ENCODE measurements at places on chromosomes 13 and 19.

- DNase-seq = no peak
Observed at GRCh38 chr19:35206379-35206778, 22.2 kb downstream of the FAM187B start.

- DNase-seq = no peak
Observed at GRCh38 chr13:29733147-29733611, 117.2 kb downstream of the UBL3 start.

- no peak for DNase-seq
Observed at GRCh38 chr19:54094426-54095000, 6.1 kb downstream of the OSCAR start.

DNA sequence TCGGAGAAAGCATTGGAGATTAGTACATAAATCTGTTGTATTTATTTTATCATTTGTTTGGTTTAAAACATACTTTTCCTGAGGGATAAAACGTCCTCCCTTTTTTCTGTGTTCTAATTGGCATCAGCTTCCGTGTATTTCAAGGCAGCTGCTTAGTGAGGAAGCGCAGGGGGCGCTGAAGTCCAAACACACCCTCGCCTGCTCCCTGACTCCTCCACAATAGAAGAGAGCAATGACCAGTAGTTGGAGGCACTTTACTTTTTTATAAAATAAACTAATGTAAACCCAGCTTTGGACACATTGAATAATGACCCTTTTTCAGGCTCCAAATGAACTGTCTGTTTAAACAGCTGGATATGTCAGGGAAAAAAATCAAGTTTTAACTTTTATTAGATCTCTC is 79.9 kb downstream of the RNASEH2B start:
- no peak for DNase-seq

DNA sequence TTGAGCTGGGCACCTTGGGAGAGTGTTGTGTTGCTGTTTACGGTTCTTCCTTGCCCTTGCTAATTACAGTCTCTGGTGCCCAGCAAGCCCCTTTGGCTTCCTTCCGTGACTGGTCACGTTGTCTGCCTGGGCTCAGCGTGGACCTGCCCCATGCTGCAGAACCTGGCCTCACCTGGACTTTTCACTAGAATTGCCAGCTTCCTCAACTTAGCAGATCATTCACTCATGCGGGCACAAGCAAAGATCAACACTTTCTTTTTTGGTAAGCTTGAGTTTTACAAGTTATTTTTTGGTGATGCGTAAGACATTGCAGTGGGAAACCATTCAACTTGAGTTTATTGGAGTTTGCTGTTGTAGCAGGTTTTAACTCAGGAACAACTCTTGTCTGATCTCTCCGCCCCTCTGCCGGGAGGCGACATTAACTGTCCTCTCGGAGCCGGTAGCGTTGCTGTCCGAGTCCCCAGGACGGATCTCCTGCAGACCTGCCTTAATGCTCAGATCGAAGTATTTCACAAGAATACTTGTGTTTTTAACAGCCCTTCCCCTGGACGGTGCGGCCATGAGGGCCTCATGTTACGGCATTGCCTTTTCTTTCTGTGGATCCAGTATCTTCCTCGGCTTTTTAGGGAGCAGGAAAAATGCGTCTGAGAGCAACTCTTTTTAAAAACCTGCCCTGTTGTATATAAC is 15.7 kb upstream of the TEX29 start:
- no peak for DNase-seq

DNA sequence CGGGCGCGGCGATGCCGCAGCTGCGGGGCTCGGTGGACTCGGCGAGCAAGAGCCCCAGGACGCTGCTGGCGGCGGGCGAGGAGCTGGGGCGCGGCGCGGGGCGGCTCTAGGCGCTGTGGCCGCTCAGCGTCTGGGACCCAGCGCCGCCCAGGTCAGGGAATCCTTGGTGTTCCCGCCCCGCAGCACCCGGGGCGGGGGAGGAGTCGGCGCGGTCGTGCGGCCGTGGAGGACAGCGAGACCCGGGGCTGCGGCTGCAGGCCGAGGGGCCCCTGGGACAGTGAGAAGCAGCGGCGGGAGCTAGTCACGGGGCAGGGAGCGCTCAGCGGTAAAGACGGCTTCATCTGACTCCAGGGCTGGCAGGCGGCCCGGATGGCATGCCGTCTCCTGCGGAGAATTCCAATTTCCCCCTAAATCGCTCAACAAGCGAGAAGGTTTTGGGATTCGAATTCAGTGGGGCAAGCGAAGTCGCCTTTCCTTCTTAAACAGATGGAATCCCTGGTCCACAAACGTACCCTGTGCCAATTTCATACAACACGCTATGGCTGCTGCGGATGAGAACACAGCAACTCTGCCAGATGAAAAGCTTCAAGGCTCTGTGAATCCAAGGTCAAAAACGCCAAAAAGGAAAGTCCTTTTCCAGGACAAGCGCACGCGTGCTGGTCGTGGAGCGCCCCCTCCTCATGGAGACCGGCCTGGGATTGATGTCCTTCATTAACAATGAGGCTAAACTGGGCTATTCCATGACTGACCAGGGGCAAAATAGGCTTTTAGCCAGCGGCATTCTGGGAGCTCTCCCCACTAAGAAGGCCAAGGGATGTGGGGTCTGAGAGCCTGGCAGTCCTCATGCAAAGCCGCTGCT is 4.2 kb upstream of the ZSCAN4 start:
- DNase-seq = peak; percentile 49

- DNase-seq = no peak
Observed at GRCh38 chr13:81001828-81002385, 661.0 kb upstream of the SPRY2 start.

- no peak for DNase-seq
Observed at GRCh38 chr19:38565691-38566105, 52.1 kb downstream of the MAP4K1 start.

GRCh38 chr19:55000761-55001160 is 34.6 kb downstream of the NLRP2 start:
- no peak for DNase-seq

DNA sequence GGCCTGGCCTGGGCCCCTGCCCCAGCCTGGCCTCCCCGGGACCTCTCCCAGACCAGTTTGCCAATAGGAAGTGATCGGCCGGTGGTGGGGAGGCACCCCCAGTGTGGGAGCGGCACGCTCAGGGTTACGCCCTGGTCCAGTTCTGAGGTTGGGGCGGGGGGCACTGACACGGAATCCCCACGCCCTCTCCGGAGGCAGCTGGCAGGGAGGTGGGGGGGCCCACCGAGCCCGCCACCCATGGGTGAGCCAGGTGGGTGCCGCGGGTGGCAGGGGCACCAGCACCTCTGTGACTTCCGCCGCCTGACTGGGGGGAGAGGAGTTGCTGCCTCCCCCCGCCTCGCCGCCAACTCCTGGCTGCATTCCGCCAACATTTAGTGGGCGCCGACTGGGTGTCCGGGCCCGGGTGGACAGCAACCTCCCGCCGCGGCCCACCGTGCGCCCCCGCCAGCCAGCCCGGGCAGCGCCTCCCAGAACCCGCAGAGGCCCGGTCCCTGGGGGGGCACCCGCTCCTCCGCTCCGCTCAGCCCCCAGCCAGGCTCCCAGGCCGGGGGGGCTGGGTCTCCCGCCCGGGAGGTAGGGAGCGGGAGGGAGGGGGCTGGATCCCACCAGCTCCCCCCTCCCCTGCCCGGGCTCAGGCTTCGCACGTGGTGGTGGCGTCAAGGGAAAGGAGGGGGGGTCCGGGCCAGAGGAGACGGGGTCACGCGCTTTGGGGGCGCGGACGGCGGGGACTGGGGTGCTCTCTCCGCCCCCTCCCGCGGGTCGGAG is 2.0 kb downstream of the ZBTB7A start:
- DNase-seq = peak; percentile 60

DNA sequence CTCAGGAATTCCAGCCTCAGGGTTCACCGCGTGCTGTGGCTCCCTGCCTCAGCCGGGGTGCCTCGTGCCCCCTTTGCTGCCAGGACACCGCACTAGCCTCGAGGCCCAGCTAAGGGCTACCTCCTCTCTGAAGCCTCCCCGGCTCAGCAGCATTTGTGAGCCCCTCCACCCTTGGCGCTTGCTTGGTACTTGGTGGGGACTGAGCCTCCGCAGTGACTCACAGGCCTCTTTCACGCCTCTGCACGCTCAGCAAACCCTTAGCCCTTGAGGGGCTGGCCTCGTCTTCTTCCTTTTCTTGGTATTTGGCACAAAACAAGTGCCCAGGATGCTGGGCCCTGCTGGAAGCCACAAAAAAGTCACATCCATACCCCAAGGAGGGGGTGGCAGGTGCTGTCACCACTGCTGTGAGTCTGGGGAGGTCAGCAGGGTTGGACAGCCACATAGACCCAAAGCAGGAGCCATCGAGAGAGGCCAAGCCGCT is 85.4 kb upstream of the TM9SF2 start:
- no peak for DNase-seq

GRCh38 chr19:12521996-12522395 is 29.3 kb downstream of the ZNF564 start:
- no peak for DNase-seq

- no peak for DNase-seq
Observed at GRCh38 chr19:17526922-17527321, 15.5 kb downstream of the PGLS start.

DNA sequence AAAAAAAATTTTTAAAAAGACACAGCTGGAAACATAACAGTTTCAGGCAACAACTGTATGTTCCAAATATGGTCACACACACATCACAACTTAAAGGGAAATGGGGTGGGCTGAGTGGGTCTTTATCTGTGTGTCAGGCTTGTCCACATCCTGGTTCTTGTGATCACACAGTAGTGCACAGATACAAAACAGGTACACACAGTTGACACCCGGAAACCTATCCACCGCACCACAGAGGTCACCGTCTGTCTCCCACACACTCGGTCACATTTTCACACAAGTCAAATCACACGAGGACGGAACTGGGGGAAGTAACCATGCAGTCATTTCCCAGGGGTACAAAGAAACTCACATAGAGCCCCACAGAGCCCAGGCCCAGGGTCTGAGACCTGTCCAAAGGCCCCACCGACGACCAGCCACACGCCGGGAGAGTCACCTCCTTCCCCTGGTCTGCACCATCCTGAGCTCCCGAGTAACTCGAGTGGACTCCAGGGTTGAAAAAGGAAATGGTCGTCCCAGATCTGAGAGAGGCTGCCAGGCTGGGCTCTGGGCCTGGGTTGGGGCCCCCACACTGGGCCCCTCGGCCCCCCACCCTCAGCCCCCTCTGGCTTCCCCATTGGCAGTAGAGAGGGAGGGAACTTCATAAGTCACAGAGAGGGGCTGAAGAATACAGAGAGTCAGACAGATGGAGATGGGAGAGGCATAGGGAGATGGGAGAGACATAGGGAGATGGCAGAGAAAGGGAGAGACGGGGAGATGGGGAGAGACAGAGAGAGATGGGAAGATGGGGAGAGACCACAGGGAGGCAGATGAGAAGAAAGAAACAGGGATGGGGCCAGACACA is 1.3 kb upstream of the PPAN start:
- DNase-seq = no peak

DNA sequence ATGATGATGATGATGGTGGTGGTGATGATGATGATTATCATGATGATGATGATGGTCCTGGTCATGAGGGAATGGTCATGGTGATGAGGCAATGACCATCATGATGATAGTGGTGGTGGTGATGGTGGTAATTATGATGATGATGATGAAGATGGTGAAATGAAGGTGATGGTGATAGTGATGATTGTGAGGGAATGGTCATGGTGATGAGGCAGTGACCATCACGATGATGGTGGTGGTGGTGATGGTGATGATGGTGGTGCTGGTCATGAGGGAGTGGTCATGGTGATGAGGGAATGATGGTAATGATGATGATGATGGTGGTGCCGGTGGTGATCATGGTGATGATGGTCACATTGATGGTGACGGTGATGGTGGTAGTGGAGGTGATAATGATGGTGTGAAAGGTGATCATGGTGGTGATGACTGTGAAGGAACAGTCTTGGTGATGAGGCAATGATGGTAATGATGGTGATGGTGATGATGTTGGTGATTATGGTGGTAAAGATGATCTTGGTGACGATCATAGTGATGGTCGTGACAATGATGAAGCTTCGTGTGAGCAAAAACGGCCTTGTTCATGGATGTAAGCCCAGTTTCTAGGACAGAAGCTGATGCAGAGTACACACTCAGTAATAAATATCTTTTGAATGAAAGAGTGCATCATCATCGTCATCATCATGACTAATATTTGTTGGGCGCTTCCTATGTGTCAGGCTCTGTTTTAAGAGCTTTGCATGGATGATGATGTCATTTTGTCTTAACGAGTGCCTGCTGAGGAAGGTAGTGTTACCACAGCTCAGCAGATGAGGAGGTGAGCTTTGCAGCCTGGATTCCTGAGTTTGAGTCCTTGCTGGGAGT is 17.3 kb downstream of the SBK2 start:
- DNase-seq = peak; percentile 72

- DNase-seq = no peak
Observed at GRCh38 chr19:588741-589692, 664 bp upstream of the HCN2 start.

GRCh38 chr13:46176756-46177155 is 5.2 kb downstream of the LCP1 start:
- DNase-seq = no peak

GRCh38 chr19:50728084-50728737 is 5.0 kb downstream of the CLEC11A start:
- peak; percentile 59 for DNase-seq

- no peak for DNase-seq
Observed at GRCh38 chr13:37134411-37135041, 29.1 kb upstream of the CSNK1A1L start.

- no peak for DNase-seq
Observed at GRCh38 chr13:79312340-79312855, 93.7 kb downstream of the RBM26 start.

DNA sequence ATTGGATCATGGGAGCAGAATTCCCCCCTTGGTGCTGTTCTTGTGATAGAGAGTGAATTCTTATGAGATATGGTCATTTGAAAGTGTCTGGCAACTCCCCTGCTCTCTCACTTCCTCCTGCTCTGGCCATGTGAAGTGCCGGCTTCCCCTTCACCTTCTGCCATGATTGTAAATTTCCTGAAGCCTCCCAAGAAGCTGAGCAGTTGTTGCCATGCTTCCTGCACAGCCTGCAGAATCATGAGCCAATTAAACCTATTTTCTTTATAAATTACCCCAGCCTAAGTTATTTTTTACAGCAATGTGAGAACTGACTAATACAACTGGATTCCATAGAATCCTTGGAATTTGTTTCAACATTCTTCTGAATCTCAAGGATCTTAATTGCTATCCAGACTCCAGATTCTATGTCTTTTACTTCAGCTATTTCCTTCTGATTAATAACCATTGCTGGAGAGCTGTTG is 328.1 kb downstream of the SLITRK5 start:
- no peak for DNase-seq

GRCh38 chr13:36548129-36548528 is 115.8 kb downstream of the CCNA1 start:
- no peak for DNase-seq

DNA sequence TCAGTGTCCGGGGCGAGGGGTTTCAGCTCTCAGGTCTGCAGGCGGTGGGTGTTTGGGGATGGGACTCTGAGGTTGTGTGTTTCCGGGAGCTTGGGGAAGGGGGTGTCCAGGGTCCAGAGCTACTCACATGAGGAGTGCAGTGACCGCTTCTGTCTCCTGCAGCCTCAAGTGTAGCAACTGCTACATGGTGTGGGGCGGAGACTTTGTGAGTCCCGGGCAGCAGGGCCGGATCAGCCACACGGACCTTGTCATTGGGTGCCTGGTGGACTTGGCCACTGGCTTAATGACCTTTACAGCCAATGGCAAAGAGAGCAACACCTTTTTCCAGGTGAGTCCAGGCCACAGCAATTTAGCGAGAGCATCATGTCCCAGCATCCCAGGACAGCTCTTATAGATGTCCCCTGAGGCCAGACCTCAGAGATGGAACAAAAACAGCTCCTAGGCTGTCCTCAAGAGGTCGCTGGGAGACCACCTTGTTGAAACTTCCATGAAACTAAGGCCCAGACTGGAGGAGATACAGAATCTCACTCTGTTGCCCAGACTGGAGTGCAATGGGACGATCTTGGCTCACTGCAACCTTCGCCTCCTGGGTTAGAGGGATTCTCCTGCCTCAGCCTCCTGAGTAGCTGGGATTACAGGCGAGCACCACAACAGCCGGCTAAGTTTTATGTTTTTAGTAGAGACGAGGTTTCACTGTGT is 44.9 kb downstream of the RYR1 start:
- peak; percentile 32 for DNase-seq

Measured in hepatic stellate cell (primary cell).